Ovary (tissue), 10 donors: ENCODE measurements at places on chromosomes 1 and 21. TPM values are rescaled to one million over a fixed set of nuclear protein-coding genes. Genes with fewer than 3 reads are reported as not detected.
A peak's percentile ranks its signal among the peaks of the same experiment; 100 is the strongest.

ALPL gene
- polyA plus RNA-seq, result 4.1 TPM

LAPTM5 gene
- polyA plus RNA-seq, result 20.2 TPM

B3GALNT2 gene
- 18.0 TPM for polyA plus RNA-seq

DFFB gene
- polyA plus RNA-seq, result 6.8 TPM

CD160 gene
- 0.10 TPM for polyA plus RNA-seq

KISS1 gene
- polyA plus RNA-seq, result not detected

TBX19 gene
- polyA plus RNA-seq, result 3.7 TPM

- no peak for DNase-seq
Observed at GRCh38 chr1:14897997-14898645, 255.4 kb upstream of the TMEM51 start.

- DNase-seq, result no peak
Observed at GRCh38 chr1:198942466-198942865, 303.6 kb downstream of the PTPRC start.

DNA sequence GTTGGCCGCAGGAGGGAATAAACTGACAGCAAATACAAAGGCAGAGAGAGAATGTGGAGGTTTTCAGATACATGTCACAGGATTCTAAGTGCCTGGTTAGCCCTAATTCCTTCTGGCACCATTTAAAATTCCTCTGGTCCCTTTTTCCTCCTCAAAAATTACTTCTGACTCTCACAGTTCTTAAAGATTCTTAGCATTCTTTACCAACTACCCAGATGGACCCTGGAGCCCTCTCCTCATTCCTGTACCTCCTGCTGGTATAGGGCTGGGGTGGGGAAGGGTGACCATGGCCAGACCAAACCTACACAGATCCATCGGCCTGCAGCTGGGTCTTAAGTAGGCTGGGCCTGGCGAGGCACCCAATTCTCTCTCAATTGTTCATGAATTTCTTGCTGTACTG, 7.2 kb downstream of the MKNK1 start:
- DNase-seq, result no peak

DNA sequence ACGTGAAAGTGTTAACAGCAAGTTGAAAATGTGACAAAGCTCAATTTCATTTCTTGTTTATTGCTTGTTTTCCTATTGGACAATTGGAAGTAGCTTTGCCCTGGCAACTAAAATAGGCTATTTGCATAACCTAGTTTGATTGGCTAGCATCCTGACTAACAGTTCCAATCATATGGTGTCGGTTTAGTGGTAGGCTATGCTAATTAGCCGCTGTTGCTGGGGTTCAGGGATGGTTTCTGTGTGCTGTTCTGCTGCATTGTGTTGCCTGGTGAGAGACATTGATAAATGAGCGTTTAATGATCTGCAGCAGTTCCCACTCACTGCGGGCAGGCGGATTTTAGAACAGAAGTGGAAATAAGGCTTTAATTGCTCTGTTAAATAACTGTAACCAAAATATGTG, 68.5 kb downstream of the DYRK1A start:
- DNase-seq, result peak; percentile 31

DNA sequence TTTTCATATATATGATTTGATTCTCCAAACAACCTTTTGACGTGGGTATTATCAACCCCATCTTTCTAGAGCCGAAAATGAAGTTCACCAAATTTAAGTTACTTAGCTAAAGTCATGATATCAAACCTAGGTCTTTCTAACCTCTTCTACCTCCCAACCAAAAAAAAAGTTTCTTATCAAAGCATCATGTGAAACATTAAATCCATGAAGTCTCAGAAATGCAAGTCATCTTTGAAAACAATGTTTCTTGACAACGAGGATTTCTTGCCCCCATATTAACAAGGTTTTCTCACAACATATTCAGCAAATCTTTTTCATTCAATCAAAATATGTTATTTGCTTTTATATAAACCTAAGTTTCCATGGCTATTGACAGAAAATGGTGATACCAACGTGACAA, 306.3 kb downstream of the SMYD3 start:
- no peak for DNase-seq

GRCh38 chr1:67732750-67733151, 47.8 kb downstream of the GADD45A start:
- DNase-seq, result no peak

DNA sequence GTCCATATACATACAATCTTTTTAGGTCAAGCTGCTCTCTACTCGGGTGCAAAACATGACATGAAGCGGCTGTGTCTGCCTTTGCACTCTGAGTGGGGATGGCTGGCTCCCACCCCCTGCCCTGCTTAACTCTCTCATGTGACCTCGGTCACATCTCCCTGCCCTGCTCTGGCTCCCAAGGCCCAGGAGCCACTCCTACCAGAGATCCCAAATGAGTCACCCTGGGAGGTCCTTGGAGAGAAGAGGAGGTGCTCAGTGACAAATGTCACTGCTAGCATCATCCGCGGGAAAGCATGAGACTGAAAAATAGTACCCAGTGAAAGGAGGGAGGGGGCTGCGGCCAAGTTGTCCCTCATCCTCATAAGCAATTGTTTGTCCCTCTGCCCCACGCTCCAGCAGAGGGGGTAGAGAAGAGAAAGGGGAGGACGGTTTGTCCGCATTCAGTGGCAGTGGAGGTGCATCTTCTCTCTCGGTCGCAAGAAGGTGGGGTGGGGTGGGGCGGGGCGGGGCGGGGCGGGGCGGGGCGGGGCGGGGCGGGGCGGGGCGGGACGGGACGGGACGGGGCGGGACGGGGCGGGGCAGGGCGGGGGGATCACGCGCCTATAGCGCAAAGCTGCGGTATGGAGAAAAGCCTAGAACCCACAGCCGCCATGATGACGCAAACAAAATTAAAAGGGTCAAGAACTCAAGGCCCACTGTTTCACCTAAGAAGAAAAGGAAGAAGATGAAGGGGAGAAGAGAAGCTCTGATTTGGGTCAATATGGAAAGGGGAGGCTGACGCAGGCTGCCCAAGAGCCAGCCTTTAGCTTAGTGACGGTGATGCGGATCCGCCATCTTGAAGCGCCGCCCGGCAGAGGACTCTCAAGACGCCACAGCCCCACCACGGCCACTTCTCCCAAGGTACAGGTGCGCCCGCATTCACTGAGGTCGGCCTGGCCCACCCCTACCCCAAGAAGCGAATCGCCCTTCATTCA, 66.2 kb downstream of the CD46 start:
- no peak for DNase-seq

DNA sequence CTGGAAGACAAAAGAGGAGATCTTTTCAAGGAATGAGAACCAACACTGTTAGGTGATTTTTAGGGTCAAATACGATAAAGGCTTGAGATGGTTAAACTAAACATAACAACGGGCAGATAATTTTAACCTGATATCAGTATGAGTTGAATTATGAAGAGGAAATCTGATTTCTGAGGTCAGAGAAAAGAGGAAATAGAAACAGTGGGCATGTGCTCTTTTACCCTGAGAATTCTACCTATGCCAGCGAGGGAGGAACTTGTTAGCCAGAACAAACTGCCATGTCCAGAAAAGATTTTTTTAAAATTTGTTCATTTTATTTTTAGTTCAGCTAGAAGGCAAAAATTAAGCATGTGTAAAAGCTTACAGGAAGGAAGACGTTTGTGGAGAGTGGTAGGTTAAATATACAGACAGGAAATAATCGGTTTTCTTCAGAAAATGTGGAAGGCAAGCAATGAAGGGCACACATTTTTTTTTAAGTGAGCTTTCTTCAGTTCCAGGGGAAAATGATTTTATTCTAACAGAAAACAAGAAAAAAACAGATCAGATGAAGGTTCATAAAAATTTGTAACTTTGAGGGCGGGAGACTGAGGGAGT, 1745.3 kb downstream of the MRPL39 start:
- no peak for DNase-seq

DNA sequence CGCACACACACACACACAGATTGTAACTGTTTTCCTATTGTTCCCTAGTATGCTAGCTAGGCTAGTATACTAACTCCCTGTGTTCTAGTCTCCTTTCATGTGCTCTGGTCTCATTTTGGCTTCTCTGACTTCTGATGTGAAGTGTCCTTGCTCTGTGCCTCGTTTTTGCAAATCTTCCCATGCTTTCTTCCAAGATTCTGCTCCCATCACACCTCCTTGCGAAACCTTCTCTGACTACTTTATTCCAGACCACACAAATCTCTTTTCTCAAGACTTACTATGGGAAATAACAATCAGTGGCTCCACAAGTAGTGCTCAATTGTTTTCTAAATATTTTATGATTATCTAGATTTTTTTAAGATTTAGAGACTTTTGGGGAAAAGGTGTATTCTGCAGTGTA, 10.3 kb downstream of the PRRX1 start:
- no peak for DNase-seq

GRCh38 chr1:243950166-243950565, 100.1 kb upstream of the AKT3 start:
- no peak for DNase-seq

DNA sequence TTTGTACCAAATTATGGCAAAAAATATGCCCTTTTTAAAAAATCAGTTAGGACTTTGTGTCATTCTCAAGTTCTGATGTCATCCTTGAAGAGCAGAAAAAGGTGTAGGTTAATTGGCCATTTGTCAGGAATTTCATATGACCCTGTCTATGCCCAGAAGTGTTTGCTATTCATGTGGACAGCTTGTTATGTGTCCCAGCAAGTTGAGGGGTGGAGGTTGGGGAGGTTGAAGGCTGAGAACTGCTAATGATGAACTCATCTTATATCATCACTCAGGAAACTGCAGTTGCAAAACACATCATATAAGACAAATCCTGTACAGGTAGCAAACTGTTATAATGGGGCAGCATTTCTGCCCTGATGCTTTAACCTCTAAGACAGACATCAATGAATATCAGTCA, 106.5 kb downstream of the PHTF1 start:
- no peak for DNase-seq

DNA sequence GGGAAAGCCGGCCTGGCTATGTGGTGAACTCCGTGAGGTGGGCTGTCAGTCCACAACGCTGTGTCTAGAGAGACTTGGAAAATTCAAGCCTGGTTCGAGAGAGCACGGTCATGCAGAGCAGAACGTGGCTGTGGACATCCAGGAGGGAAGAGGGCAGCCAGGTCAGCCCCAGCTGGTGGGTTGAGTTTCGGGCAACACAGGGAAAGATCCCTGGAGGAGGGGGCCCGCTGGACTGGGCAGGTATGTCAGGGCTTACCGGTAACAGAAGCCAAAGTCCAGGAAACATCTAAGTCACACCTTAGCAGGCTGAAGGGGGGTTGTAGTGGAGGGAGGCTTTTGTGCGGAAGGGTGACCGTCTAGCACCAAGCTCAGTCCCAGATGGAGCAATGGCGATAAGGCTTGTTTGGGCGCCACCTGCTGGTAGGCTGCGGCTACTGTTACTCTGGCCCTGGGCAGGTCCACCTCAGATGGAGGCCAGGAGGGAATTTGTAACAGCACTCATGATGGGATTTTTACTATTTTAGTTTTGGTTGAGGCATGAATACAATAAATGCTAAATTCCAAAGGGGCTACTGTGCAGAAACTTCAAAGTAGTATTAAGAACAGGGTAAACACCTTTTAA, 143.3 kb upstream of the ZNF644 start:
- peak; percentile 75 for DNase-seq

GRCh38 chr1:228000836-228001563, 5.8 kb upstream of the WNT3A start:
- DNase-seq, result no peak

DNA sequence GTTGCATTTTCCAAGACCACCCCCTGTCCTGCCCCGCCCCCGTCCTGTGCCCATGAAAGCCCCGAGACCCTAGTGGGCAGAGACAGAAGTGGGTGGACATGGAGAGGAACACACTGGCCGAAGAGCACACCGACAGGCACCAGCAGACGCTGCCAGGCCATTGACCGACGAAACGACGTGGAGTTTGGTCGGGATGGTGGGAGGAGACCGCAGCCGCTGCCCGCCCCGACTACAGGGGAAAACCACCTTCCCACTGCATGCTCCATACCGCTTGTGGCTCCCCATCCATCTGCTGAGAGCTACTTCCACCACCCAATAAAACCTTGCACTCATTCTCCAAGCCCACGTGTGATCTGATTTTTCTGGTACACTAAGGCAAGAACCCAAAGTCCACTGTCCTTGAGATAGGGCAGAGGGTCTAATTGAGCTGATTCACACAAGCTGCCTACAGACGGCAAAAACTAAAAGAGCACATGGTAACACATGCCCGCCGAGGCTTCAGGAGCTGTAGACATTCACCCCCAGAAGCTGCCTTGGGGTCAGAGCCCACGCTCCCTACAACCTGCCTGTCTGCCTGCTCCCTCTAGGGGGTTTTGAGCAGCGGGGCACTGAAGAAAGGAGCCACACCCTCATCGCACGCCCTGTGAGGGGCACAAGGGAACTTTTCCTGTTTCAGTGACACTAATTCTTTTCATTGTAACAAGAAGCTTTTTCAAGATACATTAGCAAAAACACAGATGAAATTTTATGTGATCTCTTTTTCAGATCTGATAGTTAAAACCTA, 81.2 kb upstream of the RAB3GAP2 start:
- no peak for DNase-seq

- no peak for DNase-seq
Observed at GRCh38 chr1:35561297-35561971, 3.8 kb downstream of the NCDN start.

DNA sequence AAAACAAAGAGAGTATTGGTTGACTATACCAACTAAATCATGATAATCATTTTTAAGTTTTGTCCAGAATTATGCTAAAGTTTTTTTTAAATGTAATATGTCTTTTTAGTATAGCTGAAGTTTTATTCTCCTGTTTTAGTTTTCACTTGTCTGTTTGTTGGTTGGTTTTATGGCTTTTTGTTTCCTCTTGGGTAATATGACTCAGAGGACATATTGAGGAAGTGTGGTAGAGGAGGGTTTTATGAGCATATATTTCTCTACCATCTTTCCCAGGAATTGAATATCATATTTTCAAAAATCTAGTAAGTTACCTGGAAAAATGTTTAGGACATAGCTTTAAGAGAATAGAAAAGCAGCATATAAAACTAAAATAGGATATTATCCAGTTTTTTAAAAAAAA, 68.6 kb upstream of the MCOLN3 start:
- no peak for DNase-seq

- DNase-seq, result no peak
Observed at GRCh38 chr1:186325239-186325638, 49.8 kb downstream of the TPR start.

DNA sequence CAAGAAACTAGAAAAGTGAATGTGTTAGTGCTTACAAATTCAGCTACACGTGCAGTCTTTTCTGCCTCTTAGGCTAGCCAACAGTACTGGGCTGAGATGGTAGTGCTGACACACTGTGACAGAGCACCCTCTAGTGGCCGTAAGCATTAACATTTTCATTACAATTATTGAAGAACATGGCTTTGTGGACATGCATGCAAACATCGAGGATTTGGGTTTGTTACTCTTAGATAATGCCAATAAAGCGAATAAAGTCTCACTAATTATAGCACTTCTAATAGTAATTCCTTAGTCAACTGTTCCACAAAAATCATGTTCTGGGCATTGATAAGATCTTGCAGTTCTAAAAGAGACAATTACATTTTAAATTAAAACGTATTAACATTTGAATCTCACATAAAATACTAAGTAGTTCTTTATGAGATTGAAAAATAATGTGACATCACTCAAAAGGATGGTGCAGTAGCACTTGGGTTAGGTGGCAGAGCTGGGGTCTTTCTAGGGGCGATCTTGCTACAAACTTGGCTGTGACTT, 47.1 kb downstream of the MYSM1 start:
- DNase-seq, result peak; percentile 44

GRCh38 chr1:242245255-242245654, 246.4 kb upstream of the MAP1LC3C start:
- no peak for DNase-seq

GRCh38 chr1:65208563-65208973, 60.6 kb downstream of the AK4 start:
- no peak for DNase-seq
